Muscle of arm (tissue), 14 donors: ENCODE measurements at places on chromosomes 1 and 21.

- DNase-seq, result no peak
These were observed 73.9 kb downstream of the RAP1GAP start for GRCh38 chr1:21594935-21595897.

DNA sequence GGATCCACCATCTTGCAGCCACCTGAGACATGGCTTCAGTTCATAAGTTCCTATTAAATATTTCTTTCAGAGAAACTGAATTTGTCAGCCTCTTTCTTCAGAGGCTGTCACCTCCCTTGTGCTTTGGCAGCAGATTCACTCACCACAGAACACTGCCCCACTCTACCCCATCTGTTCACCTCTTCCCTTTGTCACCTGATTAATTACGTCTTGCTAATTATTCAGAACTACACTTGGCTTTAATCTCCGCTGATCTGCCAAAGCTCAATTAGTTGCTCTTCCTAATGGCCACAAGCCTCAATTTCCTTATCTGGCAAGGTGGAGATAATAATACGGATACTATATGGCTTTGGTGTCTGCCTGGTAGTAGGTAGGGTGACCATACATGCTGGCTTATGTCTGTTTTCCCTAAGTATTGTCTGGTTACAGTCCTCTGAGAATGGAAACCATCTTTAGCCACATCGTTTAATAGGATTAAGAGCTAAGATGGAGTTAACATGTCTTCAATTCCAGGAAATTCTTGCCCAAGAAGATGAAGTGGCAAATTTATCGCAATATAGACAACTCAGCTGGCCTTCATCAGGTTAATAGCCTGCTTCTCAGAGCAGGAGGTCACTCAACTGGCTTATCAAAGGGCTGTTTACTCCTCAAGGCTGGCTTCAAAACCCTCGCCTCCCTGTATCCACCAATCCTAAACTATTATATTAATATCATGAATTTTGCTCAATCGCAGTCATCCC is 58.2 kb upstream of the ADAR start:
- no peak for DNase-seq

DNA sequence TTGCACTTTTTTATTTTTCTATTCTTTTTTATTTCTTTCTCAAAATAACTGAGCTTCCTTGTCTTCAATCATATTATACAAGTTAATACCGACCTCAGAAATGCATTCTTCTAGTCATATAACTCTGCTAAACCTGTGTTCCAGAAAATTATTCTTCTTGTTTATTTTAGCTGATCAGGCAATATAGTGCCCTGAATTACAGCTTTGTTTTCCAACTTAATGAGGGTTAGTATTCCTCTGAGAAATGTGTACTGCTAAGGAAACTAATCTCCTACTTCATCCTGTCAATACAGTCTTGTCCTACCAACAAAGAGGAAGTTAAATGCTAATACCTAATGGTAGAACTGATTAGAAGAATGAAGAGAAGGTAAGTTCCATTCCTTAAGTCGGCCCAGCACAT is 13.0 kb downstream of the BRINP3 start:
- no peak for DNase-seq

DNA sequence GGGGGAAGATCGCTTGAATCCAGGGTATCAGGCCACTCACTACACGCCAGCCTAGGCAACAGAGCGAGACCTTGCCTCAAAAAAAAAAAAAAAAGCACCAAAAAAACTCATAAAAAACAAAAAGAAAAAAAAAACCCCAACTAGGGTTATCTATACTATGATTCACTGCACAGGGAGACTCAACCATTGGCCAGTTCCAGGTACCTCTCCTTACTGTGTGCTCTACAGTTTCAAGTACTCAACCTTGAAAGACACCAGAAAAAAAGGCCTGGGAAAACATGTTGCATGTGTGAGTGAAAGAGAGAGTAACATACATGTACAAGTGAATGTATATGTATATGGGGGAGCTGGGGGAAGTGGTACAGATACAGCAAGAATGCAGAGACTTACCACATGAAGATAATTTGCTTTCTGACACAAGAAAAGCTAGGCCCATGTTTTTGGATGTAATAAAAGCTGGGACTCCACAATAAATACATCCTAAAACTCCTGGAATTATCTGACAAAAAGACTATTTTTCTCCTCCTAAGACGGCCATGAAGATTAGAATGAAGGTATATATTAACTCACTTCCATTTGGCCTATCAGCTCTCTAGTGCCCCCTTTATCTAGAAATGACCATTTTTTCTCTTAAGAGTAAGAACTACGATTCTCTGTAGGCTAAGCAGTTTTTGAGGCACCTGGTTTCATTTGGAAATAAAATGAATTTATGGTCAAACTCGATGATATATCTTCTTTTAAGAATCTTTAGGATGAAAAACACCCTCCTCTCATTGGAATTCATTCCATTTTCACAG is 52.2 kb downstream of the SLC27A3 start:
- no peak for DNase-seq

GRCh38 chr21:25850126-25850842 is 115.5 kb downstream of the GABPA start:
- no peak for DNase-seq

- DNase-seq, result peak; percentile 93
These were observed 146.9 kb downstream of the AJAP1 start for GRCh38 chr1:4801192-4801924.

DNA sequence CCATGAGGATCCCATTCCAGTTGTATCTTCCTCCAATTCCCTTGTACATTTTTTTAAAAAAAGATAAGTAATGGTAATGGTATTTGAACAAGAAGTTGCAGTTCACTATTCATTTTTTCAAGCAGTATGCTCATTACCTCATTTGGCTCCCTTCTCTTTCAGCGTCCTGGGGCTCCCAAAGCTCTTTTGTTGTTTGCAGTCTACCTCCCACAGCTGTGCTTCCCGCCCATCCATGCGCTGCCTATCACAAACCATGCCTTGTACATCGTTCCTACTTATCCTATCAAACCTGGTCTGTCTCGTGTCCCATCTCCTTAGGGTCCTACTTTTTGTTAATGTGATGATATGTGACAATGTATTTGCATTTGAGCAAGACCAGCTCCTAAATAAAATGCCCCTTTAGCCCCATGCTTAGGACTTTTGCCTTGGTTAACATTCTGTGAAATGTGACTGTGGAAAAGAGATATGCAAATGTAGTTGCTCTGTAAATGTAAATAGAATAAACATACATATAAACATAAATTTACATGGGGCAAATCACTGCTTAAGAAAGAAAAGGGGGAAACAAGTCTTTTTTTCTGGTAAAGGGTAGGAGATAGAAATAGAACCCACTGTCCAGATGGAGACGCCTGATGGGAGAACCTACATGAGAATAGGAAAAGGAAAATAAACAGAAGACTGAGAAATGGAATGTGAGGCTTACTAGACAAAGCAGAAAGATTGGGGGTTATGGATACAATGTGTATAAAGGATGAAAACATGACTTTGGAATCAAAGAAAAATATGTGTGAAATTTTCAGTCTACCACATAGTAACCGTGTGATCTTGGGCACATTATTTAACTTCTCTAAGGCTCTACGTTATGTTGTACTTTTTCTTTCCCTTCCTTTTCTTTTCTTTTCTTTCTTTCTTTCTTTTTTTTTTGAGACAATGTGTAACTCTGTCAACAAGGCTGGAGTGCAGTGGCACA is 59.8 kb upstream of the PLXNA2 start:
- DNase-seq, result no peak

GRCh38 chr1:51313961-51314777 is 16.2 kb downstream of the TTC39A start:
- no peak for DNase-seq

- DNase-seq, result no peak
These were observed 331.3 kb upstream of the SNX7 start for GRCh38 chr1:98330224-98330623.

DNA sequence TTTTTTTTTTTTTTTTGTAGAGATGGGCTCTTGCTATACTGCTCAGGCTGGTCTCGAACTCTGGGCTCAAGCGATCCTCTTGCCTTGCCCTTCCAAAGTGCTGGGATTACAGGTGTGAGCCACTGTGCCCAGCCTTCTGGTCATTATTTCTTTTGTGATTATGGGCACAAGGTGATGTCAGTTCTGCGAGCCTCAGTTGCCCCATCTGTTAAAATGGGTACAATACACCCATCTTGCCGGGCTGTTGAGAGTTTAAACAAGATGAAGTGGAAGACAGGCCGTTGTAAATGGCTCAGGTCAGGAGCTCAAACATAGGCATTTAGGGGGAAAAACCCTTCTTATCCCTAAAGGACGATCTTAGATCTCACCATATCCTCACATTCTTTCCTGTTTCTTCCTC is 53.7 kb upstream of the WNT4 start:
- no peak for DNase-seq
